ENCODE measurements at places on chromosomes 11 and 22.

DNA sequence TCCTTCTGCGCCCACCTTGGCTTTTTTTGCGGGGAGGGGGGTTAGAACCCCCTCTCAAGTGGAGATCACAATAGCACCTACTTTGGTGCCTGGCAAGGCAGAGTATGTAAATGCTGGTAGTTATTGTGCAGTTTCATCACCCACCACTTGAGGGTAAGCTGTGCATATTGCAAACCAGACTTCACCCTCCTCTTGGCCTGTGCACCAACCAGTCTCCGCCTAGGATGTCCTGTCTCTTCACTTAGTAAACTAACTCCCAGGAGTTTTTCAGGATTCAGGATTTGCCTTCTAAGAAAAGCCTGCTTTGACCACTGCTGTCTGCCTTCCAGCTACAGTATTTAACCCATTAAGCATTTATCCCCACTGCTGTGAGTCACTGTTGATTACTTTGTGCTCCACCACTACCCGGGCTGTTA lies 2.0 kb upstream of the UBXN1 start:
- DNase-seq = peak; percentile 56

DNA sequence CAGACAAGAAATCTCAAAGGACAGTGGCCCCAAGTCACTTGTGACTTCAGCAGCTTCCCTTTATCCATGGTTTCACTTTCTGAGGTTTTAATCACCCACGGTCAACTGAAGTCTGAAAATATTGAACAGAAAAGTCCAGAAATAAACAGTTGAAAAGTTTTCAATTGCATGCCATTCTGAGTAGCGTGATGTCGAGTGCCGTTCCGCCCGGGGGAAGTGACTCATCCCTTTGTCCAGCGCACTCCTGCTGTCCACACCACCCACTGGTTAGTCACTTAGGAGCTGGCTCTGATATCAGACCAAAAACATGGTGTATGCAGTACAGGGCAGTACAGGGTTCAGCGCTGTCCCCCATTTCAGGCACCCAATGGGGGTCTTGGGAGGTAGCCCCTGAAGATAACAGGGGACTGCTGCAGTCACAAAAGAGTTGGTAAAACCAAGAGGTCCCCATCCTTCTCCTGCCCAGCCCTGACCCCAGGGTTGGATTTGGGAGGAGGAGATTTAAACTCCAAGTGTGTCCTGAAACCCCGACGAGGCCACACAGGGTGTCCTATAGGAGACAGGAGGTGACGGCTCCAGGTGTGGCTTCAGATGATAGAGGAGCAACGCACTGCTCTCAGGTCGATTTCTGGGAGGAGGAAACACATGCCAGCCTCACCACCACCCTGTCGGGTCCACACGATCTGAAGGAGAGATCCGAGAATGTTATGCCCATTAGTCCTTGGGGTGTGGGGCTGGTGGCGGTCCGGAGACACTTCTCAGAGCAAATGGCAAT lies 390.1 kb downstream of the CTTN start:
- DNase-seq = no peak

DNA sequence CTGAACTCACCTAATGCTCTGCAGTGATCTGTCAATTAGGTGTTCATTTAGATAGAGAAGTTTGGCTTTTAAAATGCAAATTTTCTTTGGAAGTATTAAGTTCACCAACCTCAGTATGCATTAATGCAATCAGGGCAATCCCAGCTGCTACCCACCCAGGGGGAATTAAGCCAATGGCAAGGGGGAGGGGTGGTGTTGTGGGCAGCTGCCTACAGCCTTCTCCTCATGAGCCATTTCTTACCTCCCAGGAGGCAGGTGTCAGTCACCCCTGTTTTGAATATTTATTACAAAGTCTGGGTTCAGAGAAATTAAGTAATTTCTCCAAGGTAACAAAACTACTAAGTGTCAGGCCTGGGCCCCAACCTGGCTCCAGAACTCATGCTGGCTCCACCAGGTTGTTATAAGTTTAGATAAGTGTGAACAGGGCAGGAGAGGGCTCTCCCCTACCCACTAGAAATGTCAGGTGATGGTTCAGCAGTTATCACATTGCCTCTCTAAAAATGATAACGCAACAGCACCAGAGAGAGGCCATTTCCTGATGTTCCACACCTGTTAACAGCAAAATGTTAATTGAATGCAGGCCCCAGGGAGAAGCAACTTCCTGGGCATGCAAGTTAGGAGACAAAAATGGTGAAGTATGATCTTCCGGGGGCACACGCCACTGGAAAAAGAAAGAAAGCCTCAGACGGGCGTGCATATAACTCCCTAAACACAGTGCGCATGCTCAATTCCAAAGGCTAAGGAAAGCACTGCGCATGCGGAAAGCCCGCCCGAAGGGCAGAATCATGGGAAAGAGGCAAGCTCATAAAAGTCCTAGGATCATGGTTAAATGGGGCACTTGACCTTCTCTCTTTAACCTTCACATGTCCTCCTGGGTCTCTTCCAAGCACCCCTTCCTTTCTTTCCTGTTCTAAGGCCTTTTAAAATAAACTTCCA lies 35.4 kb upstream of the GNAZ start:
- no peak for DNase-seq

DNA sequence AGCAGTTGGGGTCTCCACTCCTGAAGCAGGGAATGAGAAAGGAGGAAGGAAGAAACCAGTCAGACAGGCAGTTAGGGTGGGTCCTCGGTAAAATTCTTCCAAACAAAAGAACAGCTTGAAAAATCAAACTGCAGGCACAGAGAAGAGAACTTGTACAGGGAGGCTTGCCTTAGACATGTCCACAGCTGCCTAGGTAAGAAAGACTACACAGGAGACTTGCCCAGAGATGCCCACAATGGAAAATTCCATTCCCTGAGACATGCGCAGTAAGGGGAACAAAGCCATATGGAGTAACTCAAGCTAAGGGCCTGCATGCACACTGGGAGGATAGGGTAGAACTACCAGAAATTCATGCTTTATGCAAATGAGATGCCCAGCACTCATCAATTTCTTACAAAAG lies 9.8 kb downstream of the KCNJ11 start:
- no peak for DNase-seq

DNA sequence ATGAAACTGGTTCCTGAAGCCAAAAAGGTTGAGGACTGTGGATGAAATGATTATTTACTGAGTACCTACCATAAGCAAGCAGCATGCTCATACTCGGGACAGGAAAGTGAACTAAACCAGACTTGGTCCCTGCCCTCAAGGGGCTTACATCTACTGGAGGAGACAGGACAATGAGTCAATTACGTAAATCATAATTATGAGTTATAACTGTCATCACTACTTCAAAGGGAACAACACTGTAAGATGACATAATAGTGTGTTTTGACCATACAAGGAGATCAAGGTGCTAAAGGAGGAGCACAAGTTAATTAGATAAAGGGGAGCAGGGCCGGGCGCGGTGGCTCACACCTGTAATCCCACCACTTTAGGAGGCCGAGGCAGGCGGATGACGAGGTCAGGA lies 2.5 kb downstream of the FAM227A start:
- DNase-seq = no peak

DNA sequence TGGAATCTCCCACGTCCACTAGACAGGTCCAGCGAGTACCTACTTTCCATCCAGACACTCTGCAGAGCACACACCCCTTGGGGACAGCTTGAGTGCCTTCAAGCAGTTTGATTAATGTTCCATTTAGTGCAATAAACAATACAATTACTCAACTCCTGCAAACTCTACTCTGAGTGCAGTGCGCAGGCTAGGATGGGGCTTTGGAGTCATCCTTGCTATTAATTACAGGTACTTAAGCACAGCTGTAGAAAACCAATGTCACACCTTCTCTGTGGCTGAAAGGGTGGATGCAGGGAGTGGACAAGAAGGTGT lies 82.6 kb downstream of the MN1 start:
- no peak for DNase-seq

DNA sequence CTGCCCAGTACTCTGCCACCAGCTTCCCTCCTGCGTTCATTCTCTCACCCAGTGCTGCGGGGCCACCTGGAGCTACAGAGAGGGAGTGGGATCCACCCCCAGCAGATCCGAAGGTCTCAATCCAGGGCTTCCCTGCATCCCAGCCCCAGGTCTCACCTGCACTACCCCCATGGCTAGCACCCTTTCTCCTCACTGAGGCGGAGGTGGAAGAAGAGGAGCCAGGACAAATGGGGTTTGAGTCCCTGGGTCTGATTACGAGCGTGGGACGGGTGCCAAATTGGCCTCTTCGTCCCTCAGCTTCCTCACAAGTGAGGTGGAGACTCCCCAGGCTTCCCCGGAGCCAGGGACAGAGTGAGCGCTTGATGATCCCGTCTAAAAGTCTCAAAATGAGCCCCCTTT lies 64.2 kb downstream of the NFAM1 start:
- DNase-seq = no peak

- no peak for DNase-seq
These were observed 51.7 kb upstream of the SHANK2 start for GRCh38 chr11:71304045-71304444.

GRCh38 chr11:61949169-61950034 lies 749 bp upstream of the BEST1 start:
- no peak for DNase-seq

- DNase-seq = no peak
These were observed 71.4 kb downstream of the GAB4 start for GRCh38 chr22:16936625-16937024.

- DNase-seq = no peak
These were observed at the start of gene LRP4 for GRCh38 chr11:46918083-46918787. Gene LRP4 (minus strand): TSS chr11:46918550. CDS start chr11:46918379, 171 bp downstream.

DNA sequence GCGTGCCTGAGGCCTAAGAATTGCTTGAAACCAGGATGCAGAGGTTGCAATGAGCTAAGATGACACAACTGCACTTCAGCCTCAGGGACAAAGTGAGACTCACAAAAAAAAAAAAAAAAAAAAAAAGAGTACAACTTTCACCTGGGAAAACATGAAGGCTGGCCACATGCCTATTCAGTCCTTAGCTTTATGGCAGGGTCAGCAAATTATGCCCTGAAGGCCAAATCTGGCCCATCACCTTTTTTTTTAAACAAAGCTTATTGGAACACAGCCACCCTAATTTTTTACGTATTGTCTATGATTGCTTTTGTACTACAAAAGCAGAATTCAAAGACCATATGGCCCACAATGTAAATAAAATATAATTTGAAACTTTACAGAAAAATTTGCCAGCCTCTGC lies 8.2 kb downstream of the FSHB start:
- no peak for DNase-seq

DNA sequence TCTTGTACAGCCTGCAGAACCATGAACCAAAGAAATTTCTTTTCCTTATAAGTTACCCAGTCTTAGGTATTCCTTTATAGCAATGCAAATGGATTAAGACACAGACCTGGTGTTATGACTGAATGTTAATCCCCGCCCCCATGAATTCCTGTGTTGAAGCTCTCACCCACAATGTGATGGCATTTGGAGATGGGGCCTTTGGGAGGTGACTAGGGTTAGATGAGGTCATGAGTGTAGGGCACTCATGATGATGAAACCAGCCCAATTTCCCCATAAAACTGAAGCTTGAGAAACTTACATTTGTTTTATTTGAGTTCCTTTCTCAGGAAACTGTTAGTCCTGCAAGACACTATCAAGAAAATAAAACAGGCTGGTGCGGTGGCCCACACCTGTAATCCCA lies 115.8 kb upstream of the THY1 start:
- no peak for DNase-seq

DNA sequence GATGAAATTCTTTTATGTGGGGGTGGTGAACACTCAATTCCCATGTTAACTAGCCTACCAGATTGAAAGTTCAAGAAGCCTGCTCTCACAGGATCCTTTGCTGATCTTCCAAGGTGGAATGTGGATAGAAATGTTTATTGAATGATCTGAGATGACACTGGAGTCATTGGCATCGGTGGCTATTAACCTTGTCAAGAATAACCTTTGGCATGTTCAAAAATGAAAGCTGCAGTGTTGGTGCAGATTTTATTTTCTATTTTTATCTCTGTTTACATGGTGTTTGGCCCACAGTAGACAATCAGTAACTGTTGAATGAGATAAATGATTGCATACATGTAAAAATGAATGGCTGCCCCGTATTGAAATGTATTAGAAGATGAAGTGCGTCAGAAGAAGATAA lies 19.0 kb downstream of the MCAM start:
- no peak for DNase-seq

GRCh38 chr11:65781962-65782815 lies 1.4 kb upstream of the AP5B1 start:
- no peak for DNase-seq

- no peak for DNase-seq
These were observed 30.2 kb upstream of the KLHL35 start for GRCh38 chr11:75463106-75463774.

GRCh38 chr22:43110927-43111623 lies 525 bp downstream of the BIK start:
- DNase-seq = no peak

DNA sequence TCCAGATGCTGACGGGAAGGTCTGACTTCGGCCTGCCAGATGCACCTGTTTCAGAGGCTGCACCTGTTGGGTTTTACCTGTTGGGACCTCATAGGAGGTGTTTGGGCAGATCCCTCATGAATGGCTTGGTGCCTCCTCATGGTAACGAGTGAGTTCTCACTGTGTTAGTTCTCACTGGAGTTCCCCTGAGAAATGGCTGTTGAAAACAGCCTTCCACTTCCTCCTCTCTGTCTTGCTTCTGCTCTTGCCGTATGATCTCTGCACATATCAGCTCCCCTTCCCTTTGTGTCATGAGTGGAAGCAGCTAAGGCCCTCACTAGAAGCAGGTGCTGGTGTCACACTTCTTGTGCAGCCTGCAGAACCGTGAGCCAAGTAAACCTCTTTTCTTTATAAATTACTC lies 207.6 kb upstream of the SEZ6L start:
- DNase-seq = no peak

DNA sequence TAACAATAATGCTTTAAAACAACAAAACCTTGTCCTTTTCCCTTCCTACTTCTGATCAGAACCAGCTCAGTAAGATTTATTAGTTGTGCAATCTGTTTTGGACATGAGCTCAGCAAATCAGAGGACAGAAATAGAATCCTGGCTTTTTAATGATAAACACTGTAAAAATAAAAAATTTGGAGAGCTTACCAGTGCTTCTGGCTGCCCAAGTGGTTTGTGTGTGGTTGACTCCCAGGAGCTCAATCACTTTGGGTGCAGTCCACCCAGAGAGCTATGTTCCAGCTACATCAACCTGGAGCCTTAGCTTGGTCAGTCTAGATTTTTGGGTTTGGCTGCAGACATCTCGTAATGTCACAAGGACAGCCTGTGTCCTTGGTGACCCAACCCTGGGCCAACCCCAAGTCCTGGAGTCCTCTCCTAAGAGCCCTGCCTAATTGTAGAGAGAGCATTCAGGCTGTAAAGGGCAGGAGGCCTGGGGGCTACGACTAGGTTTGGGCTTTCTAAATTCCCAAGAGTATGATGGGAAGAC lies 28.5 kb downstream of the CD44 start:
- DNase-seq = no peak

- DNase-seq = no peak
These were observed 88.8 kb upstream of the API5 start for GRCh38 chr11:43223026-43223425.

GRCh38 chr11:87374038-87374807 lies 336.5 kb downstream of the TMEM135 start:
- no peak for DNase-seq

- no peak for DNase-seq
These were observed 114.5 kb upstream of the SYT13 start for GRCh38 chr11:45400591-45400990.

Measured in KG1 (cell line).